ENCODE measurements at places on chromosomes 11 and 22. TPM values are rescaled to one million over a fixed set of nuclear protein-coding genes. Genes with fewer than 3 reads are reported as not detected.

Gene SERHL2
- total RNA-seq: 1.6 TPM

Gene MUC6
- not detected for total RNA-seq

Gene TRIM22
- total RNA-seq: 81.6 TPM

Gene RAB36
- total RNA-seq: 0.08 TPM

Gene NUMA1
- 177 TPM for total RNA-seq

Gene MRGPRX4
- total RNA-seq: not detected

Gene CENPM
- total RNA-seq: 0.64 TPM

Gene KRTAP5-8
- total RNA-seq: 0.21 TPM
